ENCODE measurements at places on chromosomes 3 and 15. TPM values are rescaled to one million over a fixed set of nuclear protein-coding genes. Genes with fewer than 3 reads are reported as not detected.

AADACL2 gene
- not detected for total RNA-seq

MYZAP gene
- total RNA-seq: 2.6 TPM

ATP13A5 gene
- not detected for total RNA-seq

GRK7 gene
- total RNA-seq: not detected

PRR23B gene
- not detected for total RNA-seq

P2RY14 gene
- 1.6 TPM for total RNA-seq

RAD51 gene
- total RNA-seq: 1.6 TPM

SEMA5B gene
- total RNA-seq: 8.4 TPM

PLA2G4E gene
- total RNA-seq: 0.52 TPM

ELL3 gene
- total RNA-seq: 4.2 TPM

ZIC4 gene
- 2.6 TPM for total RNA-seq

TERC gene
- total RNA-seq: 104 TPM

SLC2A2 gene
- not detected for total RNA-seq

NR2E3 gene
- total RNA-seq: 1.0 TPM

Data from skeletal muscle tissue (tissue), 5 donors.